ENCODE measurements at places on chromosomes 7 and 10.

GRCh38 chr10:86207226-86207625 is 159.4 kb downstream of the GRID1 start:
- DNase-seq = no peak

- DNase-seq = no peak
Measured at GRCh38 chr7:98771519-98771918, 98.3 kb downstream of the TMEM130 start.

DNA sequence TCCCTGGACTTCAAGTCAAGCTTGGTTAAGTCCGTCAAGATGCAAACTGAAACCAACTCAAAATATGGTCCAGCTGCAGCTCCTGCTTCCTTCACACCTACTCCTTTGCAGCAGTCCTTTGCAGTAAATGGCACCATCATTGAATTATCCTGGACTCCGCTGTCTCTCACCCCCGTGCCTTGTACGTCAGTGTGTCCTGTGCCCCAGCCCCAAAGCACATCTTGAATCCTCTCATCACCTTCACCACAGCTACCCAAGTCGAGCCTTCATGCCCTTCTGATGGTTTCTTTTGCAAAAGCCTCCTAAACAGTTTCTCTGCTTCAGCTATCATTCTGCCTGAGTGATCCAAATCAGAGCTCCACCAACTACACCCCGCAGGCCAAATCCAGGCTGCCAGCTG is 88.4 kb upstream of the LEP start:
- no peak for DNase-seq

DNA sequence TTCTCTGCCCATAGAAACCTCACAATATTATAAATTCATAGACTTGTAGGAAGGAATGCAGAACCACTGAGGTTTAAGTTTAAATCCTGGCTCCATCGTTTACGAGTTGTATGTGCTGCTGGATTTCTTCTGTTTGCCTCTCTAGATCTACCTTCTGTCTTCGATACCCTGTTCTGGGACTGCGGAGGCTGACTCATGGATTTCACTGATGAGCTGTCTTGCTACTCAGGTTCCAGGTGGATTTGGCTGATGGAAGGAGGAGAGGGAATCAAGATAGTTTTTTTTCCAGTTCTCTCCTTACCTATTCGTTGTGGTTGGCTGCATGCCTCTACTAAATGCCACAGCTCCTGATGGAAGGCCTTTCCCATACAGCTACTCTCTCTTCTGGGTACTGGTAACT is 375.8 kb downstream of the REEP3 start:
- no peak for DNase-seq

DNA sequence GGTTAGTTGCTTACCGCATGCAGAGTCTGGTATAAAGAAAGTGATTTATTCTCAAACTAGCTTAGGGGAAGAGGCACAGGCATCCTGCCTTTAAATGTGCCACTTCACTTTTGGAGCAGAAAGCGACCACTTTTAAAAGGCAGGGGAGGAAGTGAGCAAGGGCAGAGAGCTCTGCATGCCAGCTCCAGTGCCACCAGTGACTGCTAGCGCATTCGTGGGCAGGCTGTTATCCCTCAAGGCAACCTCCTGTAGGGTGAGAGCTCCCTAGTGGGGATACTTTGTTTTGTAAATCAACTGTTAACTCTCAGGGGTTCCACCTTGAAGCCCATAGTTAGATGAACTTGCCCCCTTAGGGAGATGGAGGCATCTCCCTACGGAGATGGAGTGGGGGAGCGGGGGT is 29.4 kb upstream of the GRB10 start:
- DNase-seq = no peak

GRCh38 chr10:92387289-92387940 is 96.4 kb downstream of the MARCHF5 start:
- DNase-seq = no peak

DNA sequence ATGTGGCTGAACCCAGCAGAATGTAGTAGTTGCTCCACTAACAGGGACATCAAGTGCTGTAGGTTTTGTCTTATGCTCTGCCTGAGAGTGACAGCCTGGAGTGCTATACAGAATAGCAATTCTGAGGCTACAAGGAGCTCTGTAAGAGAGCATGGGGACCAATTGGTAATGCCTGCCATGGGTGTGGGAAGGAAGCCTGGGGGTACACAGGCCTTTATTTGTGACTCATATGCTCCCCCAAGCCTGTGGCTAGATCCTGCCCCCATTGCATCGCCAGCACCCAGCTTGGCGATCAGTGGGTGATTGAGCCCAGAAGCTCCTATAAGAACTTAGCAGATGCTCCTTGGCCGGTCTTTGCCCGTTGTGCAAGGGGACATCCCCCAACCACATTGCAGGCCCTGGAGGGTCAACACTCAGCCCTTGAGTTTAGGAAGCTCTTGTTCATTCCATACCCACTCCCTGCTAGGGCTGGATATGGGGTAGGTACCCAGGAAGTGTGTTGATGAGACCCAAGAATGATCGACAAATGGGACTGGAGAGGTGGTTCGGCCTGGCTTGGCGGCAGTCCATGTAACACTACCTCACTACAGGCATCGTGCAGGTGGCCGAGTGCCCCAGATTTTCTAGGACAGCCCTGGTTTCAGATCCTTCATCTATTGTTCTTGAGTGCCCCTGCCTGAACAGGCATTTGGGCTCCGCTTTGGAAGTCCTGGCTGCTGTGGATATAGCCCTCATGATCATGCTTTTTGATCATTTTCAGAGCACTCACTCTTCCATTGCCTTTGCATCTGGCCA is 37.7 kb downstream of the ZMIZ1 start:
- DNase-seq = no peak

- DNase-seq = no peak
Measured at GRCh38 chr7:139758388-139758787, 19.4 kb downstream of the HIPK2 start.

- DNase-seq = no peak
Measured at GRCh38 chr7:28423112-28423511, 10.8 kb downstream of the CREB5 start.

DNA sequence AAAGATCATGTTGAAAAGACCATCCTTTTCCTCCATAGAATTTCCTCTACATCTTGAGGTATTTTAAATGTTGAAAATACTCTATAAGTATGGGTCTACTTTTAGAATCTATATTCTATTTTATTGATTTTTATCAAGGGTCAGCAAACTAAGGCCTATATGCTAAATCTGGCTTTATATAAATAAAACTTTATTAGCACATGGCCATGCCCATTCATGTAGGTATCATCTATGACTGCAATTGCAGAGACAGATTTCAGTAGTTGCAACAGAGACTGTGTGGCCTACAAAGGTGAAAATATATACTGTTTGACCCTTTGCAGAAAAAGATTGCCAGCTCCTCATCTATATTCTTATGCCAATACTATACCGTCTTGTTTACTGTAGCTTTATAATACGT is 72.7 kb downstream of the TAX1BP1 start:
- DNase-seq = no peak

DNA sequence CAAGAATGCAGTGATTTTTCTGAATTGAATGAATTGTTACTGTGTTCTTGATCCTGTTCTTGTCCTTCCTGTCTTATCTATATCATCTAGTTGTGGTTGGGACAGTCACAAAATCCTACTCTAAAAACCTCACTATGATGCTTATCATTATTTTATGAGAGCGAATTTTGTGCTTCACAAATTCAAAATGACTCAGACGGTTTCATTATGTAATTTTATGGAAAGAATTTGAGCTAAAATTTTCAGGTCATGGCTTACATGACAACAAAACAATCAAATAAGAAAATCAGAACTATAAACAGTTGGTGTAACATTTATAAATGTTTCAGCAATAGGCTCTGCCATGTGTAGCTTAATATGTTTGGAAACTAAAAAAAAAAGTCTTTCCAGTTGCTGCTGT is 6.9 kb downstream of the PRKAR2B start:
- no peak for DNase-seq

- no peak for DNase-seq
Measured at GRCh38 chr7:24715661-24716479, 41.4 kb downstream of the GSDME start.

DNA sequence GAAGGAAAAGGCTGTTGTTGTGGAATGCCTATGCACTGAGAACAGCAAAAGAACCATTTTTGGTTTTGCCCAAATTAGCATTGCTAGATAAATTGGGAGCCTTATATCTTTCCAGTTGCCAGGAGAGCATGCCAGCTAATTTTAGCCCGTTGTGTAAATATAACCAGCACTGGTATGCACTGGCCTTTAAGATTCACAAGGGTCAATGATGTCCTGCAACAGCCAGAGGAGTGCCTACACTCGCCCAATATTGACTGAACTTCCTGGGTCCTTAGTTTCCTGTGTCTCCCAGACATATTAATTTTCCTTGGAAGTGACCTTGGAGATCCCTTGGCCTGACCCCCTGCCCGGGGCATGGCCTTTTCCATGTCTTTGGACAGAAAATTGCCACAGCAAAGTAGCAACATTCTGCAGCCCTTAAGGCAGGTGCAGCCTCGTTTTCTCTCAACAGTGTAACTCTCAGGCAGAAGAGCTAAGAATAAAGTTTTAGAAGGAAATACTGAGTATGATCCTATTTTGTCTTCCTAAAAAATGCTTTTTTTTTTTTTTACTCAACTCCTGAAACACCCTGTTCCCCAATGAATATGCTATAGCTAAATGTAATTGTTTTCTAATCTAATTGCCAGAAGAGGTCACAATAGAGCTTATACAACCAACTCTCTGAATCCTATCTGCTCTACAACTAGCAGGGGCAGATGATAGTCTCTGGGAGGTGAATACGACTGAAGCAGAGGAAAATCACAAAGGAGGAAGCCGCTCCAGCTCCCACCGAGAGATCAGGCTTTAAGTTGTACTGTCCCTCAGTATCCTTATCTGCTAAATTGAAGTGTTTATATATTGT is 131.9 kb upstream of the PCGF5 start:
- no peak for DNase-seq

DNA sequence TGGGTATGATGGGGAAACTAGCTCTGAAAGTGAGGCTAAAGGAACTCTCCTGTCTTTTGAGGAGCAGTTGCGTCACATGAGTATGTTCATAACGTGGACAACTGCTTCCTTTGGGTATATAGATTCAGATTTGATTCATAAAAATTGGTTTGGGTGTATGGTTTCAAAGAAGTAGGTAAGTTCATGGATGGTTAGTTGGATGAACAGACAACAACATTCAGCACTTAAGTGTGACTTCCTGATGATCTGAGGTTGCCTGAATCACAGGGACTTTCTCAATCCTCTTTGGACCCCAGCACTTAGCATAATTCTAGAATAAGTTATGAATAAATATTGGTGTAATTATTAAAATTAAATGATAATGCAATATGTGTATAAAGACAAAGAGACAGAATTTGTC is 43.4 kb downstream of the MACC1 start:
- DNase-seq = no peak

DNA sequence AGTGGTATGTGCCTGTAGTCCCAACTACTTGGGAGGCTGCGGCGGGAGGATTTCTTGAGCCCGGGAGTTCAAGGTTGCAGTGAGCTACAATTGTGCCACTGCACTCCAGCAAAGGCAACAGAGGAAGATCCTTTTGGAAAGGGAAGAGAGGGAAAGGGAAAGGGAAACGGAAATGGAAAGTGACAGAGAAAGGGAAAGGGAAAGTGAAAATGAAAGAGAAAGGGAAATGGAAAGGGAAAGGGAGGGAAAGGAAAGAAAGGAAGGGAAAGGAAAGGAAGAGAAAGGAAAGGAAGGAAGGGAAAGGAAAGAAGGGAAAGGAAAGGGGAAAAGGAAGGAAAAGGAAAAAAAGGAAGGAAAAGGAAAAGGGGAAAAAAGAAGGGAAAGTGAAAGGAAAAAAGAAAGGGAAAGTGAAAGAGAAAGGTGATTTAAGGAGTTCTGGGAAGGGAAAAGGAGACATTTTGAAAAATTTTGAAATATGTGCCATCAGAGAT is 2.3 kb upstream of the ZC3HAV1 start:
- no peak for DNase-seq

DNA sequence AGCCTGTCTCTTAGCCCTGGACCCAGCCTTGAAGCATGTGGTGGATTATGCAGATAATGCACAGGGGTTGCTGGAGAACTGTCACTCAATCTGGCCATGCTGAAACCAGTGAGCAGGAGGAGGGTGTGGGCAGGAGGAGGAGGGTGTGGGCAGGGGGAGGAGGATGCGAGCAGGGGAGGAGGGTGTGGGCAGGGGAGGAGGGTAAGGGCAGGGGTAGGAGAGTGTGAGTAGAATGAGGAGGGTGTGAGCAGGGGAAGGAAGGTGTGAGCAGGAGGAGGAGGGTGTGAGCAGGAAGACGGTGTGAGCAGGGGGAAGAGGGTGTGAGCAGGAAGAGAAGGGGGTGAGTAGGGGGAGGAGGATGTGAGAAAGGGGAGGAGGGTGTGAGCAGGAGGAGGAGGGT is 18.8 kb downstream of the CAMK2B start:
- DNase-seq = no peak

DNA sequence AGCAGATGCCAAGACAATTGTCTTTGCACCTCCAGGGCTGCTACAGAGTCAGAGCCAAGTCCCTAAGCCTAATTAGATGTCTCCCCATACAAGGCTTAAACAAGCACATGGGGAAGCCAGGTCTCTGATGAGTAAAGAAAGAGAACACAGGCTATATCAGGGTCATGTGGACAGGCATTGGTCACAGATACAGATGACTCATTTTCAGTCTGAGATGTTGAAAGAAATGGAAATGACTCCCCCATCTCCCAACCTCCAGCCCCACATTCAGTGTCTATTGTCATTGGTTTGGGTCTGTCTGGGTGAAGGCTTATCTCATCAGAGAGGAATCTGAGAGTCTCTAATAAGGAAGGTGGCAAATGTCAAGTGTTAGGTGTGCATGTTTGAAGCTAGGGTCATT is 290.1 kb upstream of the KIAA1217 start:
- DNase-seq = no peak

- DNase-seq = no peak
Measured at GRCh38 chr10:30724296-30724695, 94.7 kb upstream of the LYZL2 start.

GRCh38 chr10:71547312-71547711 is 150.6 kb downstream of the CDH23 start:
- DNase-seq = no peak

DNA sequence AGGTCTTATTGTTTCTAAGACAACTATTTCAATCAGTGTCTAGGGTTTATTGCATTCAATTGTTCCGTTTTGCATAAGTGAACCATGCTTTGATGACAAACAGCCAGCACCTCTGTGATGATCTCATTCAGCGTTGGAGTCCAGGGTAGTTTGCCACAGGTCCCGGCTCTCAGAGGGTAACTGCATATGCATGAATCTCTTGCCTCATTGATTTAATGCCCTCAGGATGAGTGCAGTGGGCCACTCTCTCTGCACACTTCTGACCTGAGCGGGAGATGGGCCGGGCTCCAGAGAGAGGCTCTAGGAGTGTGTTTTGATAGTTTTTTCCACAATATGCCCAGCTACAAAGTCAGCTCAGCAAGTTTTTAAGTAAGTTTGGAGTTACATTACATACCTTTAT is 83.9 kb downstream of the HECW1 start:
- DNase-seq = no peak

Data from activated CD4-positive, alpha-beta T cell treated with anti-CD3 and anti-CD28 coated beads for 1 hour (primary cell).